ENCODE measurements at places on chromosomes 12 and 14.

DNA sequence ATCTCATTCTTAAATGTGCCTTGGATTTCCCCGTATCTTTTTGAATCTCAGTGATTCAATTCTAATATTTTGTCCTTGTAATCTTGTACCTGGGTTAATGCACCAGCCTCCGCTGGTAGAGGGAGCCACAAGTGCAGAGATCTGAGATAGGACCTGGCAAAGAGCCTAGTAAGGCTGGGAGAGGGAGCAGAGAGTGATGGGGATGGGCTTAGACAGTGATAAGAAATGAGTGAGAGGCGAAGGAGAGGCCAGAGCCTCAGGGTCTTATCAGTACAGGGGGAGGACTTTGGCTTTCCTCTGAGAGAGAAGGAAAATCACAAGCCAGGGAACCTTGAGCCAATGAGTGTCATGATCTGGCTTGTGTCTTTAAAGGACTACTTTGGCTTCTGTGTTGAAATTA, 30.5 kb upstream of the LMNTD1 start:
- no peak for DNase-seq

- DNase-seq: no peak
Observed at GRCh38 chr12:2332236-2332635, 279.4 kb downstream of the CACNA1C start.

- no peak for DNase-seq
Observed at GRCh38 chr14:96888158-96888557, 91.0 kb downstream of the VRK1 start.

GRCh38 chr14:78455896-78456435, 285.8 kb downstream of the NRXN3 start:
- DNase-seq: no peak

- no peak for DNase-seq
Observed at GRCh38 chr12:12626471-12626870, 14.8 kb downstream of the CREBL2 start.

GRCh38 chr14:70571139-70571538, 29.3 kb downstream of the MED6 start:
- DNase-seq: no peak

- no peak for DNase-seq
Observed at GRCh38 chr12:69701826-69702225, 2.7 kb upstream of the BEST3 start.

DNA sequence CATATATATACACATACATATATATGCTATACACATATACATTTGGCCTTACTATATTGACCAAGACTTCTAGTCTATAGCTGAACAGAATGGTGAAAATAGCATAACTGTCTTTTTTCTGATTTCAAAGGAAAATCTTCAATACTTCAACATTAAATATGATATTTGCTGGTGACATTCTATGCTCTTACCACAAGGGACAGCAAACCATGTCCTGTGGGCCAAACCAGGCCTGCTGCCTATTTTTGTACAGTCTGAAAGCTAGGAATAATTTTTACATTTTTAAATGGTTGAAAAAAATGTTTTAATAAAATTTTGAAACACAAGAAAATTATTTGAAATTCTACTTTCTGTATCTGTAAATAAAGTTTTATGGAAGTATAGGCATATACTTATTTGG, 63.6 kb downstream of the EML5 start:
- no peak for DNase-seq

- no peak for DNase-seq
Observed at GRCh38 chr12:89411234-89411633, 58.9 kb upstream of the DUSP6 start.

GRCh38 chr14:51219473-51220448, 20.3 kb upstream of the TMX1 start:
- no peak for DNase-seq

GRCh38 chr14:91575469-91576208, 65.5 kb upstream of the PPP4R3A start:
- no peak for DNase-seq

DNA sequence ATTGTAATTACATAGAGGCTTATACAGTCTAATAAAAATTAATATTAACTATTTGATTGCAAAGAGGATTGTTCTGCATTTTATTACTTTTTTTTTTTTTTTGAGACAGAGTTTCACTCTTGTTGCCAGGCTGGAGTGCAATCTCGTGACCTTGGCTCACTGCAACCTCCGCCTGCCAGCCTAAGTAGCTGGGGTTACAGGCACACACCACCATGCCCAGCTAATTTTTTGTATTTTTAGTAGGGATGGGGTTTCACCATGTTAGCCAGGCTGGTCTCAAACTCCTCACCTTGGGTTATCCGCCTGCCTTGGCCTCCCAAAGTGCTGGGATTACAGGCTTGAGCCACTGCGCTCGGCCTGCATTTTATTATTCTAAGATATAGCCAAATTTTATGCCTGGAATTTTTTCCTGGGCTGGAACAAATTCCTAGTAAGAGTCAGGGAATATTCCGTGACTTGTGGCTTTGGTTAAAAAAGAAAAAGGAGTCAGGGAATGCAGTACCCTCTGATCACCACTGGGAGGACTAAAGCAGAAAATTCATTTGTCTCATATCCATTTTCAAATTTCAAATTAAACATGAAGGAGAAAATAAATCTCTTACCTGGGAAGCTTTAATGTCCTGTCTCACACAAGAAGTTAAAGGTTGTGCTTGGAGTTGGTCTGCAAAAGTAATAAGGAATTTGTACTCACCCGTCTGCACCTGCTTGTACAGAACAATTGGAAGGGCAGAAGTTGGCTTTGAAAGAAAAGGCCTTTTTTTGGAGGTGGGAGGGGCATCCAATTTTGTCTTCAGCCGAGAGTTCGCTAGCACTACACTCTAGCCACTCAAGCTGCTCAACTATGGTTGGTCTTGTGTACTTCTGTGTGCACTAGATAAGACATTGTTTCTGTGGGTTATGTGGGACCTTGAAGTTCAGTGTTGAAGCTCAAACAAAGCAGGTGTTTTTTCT, 8.7 kb downstream of the MARK3 start:
- no peak for DNase-seq

DNA sequence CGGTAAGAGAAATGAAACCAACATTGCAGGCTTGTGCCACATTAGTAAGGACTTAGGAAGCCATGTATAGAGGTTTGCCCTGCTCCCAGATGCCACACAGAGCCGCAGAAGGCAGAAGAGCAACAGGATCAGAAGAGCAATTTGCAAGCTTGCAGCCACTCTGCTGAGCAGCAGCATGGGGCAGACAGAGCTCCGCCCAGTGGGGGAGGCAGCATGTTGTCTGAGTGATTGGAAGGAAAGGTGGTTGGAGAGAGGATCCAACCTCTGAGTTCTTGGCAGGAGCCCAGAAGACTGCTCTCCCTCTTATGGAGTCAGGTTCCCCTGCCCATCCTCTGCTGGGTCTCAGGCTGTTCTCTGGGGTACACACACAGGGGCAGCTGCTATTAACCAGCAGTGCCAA, 2.3 kb upstream of the KRT6A start:
- DNase-seq: peak; percentile 72

DNA sequence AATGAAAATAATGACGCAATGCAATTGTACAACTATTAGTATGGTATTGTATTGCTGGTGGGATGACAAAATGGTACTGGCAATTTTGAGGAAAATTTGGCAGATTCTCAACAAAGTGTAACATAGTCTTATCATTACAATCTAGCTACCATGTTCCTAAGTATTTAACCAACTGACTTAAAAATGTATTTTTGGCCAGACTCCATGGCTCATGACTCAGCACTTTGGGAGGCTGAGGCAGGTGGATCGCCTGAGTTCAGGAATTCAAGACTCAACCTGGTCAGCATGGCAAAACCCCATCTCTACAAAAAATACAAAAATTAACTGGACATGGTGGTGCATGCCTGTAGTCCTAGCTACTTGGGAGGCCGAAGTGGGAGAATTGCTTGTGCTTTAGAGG, 1409.5 kb downstream of the AACS start:
- DNase-seq: no peak

DNA sequence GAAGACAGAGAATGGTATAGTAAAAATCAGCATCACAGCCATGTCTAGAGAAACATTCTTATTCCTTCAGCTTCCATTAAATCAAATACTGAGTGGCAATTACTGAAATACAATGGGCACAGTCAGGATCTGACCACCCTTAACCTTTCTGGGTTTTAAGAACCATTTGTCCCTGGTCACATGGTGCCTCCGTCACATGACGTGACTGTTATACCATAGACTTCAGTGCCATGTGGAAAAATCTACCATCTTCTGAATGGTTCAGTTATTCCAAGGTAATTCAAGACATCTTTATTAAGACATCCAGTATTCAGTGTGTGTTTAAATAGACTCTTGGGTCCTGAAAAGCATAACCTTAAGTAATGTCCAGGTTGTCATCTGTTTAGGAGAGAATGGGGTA, 553.1 kb upstream of the FLRT2 start:
- DNase-seq: no peak

- DNase-seq: no peak
Observed at GRCh38 chr12:2477009-2477766, 317.6 kb upstream of the FKBP4 start.

DNA sequence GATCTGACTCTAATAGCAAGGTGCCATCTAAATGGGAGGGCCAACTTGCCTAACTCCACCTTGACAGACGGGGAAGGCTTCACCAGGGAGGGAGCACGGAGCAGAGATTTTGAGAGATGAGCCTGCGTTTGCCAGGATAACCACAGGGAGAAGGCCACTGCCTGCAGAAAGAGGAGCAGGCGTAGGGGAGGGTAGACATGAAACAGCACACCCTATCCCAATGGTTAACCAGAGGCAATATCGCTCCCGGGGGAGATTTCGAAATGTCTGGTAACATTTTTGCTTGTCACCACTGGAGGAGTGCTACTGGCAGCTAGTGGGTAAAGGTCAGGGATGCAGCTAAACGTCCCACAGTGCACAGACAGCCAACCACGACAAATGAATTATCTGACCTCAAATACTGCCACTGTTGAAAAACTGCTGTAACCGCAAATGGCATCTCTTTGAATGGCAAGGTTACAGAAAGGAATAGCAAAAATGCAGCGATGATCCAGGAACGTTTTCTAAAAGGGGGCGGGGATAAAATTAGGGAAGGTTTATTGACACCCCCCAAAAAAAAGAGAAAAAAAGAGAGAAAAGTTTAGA, 126.0 kb upstream of the ATF7IP start:
- peak; percentile 46 for DNase-seq

- DNase-seq: peak; percentile 85
Observed at GRCh38 chr14:54147282-54147681, 190.7 kb upstream of the BMP4 start.

DNA sequence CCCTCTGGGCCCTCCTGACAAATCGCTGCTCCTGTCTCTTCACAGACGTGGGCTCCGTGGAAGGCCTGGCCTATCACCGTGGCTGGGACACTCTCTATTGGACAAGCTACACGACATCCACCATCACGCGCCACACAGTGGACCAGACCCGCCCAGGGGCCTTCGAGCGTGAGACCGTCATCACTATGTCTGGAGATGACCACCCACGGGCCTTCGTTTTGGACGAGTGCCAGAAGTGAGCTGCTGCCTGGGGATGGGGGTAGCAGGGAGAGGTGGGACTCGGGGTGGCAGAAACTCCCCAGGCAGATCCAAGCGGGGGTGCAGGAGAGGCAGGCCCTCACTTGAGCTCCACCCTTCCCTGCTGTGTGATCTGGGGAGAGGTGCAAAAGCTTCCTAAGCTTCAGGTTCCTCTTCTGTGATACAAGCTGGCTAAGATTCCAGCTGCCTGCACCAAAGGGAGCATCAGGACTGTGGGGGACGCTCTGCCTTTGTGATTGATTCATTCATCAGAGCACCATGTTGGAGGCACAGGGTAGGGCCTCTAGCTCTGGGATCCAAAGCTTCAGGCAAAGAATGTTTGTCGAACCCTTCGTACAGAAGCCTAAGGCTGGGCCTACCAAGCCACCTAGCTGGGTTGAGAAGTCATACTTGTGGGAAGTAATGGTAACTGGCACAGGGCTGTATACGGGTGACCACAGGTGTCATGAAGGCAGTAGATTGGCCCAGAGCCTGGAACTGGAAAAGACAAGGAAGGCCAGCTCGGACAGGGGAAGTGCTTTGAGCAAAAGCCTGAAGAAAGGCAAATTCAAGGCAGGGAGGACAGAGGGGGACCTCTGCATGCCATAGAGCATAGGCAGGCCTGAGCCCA, 29.1 kb upstream of the NXPH4 start:
- DNase-seq: no peak

DNA sequence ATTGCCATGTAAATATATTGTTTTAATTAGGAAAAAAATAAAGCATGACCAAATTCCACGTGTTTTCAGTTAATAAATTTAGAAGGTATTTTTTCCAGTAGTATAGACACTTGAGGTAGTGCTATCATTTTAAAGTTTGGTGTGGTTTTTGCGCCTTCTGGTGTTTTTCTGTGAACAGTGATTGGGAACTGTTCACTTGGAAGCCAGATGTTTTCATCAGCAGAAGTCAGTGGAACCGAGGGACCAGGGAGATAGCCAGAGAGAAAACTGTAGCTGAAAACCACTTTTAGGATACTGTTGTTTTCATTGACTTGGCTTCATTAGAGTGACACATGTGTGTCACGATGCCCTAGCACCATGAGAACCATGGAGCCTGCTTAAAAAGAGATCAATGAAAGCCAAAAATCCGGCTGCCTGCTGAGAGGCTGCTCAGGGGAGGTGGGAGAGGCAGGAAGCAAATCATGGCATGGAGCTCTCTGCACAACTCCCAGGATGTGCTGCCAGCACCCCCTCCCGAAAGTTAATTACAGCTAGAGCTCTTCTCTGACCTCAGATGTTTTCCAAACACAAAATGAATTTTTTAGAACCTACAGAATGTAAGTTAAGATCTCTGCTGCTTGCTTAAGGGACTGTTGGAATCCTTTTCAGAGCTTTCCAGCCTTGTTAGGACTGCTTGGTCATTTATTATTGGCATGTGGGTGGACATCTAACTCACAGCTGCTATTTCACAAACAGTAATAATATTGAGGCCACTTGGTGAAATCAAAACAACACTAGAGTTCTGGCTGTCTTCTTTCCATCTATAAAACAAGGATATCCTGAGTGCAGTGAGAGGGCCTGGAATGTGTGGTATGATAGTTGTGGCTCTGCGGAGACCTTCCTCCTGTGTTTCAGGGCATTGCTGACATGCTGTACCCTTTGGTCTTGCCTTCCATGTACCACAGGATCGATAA, 192.3 kb downstream of the ANO4 start:
- DNase-seq: no peak
